ENCODE measurements at places on chromosomes 7 and 10.

DNA sequence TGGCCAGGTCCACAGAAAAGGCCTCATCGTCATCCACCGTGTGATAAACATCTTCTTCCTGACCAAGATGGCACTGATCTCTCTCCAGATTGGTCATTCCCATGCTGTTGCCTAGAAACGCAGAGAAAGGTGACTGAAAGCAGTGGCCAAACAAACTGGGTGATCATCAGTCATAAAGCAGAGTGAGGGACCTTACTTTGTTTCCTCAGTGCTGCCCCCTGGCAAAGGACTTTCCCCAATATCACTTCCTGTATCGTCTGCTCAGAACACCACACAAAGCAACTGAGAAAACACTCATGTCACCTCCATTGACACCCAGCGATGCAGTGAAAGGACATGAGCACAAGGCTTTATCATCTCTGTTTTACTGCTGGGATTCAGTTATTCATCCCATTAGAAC, 40.0 kb upstream of the TM9SF3 start:
- no peak for DNase-seq

DNA sequence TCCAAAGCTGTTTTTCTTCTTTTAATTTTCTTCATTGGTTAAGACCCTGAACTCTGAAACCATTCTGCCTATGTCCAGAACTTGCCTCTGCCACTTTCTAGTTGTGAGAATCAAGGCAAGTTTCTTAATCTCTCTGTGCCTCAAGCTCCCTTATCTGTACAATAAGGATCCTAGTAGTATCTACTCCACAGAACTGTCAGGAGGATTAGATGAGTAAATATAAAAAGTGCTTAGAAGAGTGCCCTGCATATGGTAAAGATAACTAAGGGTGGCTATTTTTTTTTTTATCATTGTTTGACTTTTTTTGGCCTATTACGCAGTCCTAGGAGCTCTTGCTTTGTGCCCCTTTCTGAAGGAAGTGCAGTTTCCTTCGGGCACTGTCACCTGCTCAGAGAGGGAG, 46.4 kb upstream of the RAPGEF5 start:
- no peak for DNase-seq

DNA sequence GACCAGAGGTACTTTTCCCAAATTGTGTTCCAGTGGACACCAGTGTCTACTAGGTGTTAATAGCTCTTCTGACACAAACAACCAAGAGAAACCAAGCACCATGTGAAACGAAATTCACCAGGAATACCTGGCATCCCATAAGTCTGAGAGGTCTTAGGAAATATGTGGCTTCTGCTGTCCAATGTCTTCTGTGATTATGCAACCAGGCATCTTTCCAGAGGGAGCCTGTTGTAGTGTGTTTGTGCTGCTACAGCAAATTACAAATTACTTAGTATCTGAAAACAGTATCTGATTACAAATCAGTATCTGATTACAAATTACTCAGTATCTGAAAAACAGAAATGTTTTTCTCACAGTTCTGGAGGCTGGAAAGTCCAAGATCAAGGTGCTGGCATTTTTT, 133.6 kb upstream of the NPVF start:
- no peak for DNase-seq

GRCh38 chr10:58508316-58508715, 4.4 kb upstream of the BICC1 start:
- no peak for DNase-seq

- DNase-seq = no peak
Measured at GRCh38 chr7:128849156-128849515, 13.5 kb upstream of the ATP6V1F start.

GRCh38 chr10:770975-771374, 81.5 kb upstream of the DIP2C start:
- DNase-seq = no peak

DNA sequence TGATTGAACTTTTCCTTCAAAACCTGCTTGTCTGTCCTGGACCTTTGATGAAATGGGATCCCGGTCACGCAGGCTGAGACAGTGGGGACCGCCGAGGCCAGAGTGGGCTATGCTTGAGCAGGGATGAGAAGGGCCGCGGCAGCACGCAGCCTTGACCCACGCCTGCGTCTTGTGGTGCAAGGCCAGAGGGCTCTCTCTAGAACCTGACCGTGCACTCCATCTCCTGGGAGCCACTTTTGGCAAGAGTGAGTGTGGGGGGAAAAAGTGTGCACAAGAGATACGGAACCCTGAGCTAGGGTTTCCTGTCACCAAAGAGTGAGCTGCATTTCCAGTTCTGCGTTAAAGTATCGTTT, 42.4 kb downstream of the WIPI2 start:
- DNase-seq = no peak

DNA sequence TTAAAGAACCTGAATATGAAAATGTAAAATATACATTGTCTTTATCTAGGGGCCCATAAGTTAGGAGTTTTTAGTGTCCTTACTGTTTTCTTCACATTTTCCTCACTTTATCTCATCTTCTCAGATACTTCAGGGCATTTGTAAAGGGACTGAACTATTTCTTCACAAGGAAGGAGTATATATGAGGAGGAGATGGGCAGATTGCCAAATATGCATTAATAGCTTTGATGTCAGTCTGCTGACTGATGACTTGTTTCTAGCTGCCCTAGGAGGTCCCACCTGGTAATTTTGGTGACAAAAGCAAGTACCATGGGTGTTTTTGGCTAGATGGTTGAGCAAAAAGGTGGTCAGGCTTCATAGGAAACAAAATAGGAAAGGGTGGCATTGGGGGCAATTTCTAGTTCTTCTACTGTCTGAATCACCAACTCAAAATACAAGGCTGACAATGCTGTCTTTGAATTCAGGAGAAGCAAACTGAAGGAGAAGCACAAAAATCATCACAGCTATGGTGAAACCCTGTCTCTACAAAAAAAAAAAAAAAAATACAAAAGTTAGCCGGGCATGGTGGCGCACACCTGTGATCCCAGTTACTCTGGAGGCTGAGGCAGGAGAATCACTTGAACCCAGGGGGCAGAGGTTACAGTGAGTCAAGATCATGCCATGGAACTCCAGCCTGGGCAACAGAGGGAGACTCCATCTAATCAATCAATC, 10.4 kb upstream of the STRIP2 start:
- no peak for DNase-seq

DNA sequence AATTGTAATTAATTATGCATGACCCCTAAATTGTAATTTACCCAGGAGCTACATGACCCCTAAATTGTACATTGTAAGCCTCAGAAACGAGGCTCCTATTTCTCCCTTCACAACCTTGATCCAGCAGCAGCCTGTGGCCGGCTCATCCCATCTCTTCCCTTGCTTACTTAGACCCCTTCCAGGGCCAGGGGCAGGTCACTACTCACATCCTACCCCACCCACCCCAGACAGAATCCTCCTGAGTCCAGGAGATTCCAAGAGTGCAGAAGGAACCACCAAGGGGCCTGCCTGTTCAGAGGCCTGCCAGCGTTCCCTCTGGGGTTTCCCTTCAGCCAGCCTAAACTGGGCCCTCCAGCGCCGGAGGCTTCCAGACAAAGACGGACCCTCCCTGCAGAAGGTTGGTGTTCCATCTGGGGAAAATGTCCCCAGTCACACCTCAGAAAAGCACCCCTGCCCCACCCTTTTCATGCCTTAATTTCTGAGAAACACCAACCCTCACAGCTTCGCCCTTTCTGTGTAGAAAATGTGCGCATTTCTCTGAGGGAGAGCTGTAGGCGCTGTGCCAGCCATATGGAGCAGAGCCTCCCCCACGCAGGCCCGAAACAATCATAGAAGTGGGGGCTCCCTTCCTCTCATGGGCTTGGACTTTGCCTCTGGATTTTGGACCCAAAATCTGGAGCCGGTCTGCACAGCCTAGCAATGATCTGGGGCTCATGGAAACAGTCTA, 19.2 kb downstream of the LEP start:
- no peak for DNase-seq

DNA sequence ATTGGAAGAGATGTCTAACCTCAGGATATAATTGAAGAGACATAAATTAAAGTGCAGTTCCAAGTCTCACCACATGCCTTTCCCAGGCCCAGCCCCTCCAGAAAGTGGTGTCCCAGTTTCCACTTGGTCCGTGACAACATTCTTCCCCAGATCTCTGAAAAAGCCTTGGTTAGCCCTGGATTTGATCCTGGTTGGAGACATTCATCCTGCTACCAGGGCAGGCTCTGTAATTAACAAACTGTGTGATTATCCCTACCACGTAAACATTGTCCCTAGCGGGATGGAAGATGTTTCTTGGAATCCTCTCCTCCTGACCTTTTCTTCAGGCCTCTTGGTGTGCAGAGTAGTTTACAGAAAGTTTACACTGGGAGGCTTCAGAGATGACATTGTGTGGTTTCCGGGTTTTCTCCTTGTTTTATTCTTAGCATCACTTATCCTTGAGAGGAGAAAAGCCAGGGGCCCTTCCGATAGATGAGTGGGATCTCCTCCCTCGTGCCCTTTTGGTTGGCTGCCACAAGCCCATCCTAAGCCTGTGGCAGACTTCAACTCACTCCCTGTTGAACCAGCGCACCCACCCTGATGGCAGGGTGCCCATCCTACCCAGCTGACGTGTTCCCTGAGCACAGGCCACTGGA, 83.8 kb downstream of the COL13A1 start:
- no peak for DNase-seq

DNA sequence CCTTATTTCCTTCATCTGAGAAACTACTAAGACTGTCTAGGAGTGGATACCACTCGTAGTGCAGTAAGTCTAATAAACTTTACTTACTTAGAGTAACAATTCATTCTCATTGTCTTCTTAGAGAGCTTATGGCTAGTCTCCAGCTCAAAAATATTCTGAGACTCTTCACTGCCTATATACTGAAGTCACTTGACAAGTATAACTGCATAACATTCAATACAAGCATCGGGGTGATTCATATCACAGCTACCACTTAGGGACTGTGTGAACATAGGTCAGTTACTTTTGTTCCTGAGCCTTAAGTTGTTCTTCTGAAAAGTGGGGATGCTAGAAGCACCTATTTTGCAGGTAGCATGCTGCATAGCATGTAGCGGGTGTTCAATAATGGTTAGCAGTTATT, 111.0 kb downstream of the HTR7 start:
- no peak for DNase-seq
